ENCODE measurements at places on chromosomes 12 and 14.

DNA sequence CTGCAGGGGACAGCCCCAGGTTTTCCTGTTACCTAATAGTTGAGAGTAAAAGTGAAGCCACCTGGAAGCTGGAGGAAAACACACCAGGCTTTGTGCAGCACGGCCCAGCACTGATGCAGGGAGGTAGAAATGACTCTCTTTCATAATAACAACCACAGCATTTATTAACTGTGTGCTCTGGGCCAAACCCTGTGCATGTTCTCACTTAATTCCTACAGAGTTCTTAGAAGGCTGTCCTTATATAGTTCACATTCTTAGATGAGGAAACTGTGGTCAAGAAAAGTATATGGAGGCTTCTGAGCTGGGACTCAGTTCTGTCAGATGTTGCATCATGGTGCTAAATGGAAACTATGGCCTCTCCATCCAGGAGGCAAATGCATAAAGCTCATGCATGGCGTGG lies 100.0 kb downstream of the PAPOLA start:
- DNase-seq = no peak

- peak; percentile 95 for DNase-seq
These were observed 193.3 kb downstream of the ANO4 start for GRCh38 chr12:100987552-100988521.

- DNase-seq = no peak
These were observed 46.8 kb upstream of the GPATCH2L start for GRCh38 chr14:76104802-76105355.

DNA sequence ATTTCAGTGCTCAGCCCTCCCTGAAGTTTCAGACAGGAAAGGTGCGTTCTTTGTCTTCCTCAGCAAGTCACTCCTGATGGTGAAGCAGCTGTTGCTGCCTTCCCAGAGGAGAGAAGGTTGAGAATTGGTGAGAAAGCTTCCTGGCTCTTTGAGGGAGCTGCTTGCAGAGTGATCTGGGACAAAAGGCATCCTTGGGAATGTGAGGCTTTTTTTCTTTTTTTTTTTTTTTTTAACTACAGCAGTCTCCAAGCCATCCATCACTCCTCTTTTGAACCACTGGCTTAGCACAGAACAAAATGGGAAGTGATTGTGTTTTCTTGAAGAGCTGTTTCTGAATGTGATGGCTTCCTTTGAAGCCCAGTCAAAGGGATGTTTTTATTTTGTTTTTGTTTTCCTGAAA lies 120.4 kb upstream of the LRIG3 start:
- no peak for DNase-seq

DNA sequence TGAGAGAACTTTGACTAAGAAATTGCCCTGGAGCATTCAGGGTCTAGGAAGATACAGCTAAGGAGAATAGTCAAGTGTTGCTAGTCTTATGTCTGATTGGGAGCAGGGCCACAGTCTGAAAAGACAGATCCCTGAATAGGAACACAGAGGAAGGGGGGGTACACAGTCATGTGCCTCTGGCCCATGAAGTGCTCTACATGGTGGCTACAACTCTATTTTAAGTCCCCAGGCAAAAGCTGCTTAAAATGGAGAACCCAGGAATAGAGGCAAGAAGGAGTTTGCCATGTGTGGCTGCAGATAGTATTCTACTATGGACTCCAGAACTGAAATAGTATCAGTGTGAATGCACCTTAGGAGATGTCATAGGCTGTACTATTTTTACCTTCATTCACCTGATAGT lies 118.0 kb upstream of the NPAS3 start:
- DNase-seq = no peak

GRCh38 chr12:115096588-115097397 lies 412.8 kb upstream of the TBX3 start:
- DNase-seq = no peak

DNA sequence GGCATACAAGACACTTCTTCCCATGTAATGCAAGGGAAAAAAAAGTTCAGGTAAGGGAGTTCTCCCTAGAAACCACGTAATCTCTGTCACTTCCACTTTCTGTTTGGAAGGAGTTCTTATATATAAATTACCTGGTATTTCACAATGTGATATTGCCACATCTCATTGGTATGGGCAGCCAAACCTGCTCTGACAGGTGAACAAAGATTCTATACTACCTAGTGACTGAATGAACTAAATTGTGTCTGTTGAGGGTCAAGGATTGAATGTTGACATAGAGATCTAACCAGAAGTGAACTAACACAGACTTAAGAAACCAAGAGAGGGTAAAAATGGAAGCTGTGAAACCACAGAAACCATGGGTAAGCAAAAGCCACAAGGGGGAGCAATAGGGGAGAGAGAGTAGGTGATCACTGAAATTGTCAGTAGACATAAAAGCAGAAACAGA lies 161.3 kb downstream of the RPL10L start:
- no peak for DNase-seq

DNA sequence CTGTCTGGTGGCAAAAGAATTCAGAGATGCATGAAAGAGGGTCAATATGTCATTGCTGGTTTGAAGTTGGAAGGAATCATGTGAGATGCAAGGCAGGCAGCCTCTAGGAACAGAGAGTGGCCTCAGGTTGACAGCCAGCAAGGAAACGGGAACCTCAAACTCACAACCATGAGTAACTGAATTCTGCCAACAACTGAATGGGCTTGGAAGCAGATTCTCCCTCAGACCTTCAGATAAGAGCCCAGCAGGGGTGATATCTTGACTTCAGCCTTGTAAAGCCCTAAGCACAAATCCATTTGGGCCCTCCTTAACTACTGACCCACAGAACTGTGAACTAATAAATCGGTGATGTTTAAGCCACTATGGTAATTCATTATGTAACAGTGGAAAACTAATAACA lies 35.8 kb downstream of the USP15 start:
- DNase-seq = no peak

DNA sequence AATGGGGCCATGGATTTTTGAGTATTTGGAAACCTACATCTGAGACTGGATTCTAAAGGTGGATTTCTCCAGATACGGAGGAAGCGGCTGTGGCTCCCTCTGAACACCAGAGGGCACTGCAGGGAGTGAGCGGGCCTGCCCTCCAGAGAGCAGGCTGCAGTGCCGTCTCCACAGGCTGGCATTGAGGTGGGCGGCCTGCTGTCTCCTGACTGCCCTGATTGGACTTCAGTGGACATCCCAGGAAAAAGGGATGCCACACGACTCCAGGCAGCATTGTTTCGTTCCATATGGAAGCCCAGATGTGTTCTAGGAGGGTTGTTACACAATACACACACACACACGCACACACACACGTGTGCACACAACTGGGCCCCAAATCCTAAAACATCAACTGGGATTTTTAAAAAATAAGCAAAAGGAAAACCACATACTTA lies 20.9 kb upstream of the ANO2 start:
- DNase-seq = peak; percentile 67

DNA sequence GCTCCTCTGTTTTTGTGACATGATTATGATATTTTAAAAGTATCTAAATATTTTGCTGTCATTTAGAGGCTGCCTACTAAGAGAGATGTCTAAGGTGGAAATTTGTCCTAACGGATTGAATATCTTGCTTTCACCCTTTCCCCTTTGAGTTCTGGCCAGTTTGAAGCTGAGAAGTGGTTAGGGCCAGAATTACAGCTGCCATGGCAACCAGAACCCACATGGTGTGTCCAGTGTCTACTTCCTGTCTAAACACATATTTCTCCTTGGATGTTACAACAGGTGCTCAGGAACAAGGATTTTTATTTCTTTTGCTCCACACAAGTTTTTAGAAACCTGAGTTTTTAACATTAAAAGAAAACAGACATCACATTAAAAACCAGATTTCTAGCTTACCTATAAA lies 335.1 kb upstream of the OR4E1 start:
- DNase-seq = no peak

DNA sequence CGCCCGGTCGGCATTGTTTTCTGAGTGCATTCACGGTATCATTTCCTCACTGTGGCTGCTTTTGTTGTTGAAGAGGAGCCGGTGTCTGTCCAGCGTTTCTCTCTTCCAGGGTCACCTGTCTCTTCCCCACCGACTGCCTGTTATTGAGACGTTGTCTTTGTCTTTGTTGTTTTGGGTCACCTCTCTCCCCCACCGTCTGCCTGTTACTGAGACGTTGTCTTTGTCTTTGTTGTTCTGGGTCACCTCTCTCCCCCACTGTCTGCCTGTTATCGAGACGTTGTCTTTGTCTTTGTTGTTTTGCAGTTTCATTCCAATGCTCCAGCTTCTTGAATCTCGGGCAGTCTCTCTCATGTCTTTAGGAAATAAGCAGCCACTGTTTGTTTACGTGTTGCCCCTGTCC lies 69.9 kb downstream of the DDX51 start:
- DNase-seq = no peak

GRCh38 chr12:53744130-53744441 lies 7.7 kb downstream of the CISTR start:
- DNase-seq = no peak

DNA sequence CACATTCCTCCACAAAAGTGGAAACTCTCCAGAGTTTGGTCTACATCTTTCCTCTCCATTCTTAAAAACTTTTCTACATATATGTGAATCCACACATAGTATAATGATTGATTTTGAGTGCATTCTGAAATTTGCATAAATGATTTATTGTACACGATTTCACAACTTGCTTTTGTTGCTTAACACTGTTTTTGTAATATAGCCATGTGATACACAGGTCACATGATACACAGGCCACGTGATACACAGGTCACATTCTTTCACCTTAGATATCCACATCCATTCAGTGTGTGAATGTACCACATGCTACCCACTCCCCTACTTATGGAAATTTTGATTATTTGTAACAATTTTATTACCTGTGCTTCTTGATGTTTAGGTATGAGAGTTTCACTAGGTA lies 319.1 kb downstream of the ZFP36L1 start:
- no peak for DNase-seq

DNA sequence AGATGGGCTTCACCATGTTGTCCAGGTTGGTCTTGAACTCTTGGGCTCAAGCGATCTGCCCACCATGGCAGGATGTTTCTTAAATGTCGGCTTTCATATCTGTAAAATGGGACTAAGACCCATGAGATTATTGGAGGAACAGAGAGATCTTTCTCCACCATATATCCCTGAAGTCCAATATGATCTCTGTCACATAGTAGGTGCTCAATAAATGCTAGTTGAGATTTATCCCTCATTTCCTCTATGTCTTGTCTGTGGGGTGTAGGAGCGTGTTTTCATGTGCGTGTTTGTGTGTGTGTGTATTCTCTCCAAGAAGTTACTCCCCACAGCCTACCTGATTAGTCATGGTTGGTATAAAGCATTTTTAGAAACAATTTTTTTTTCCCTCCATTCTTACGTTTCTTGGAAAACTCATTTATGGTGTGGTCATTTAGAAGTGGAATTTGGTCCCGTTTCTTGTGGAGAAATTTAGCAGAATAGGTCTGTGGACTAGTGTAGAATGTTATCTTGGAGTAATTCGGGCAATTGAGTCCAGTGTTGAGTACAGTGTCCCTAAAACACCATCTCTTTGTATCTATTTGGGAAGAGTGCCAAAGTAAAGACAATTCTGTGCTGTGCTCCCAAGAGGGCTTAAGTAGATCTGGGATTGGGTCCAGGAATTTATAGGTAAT lies 4.3 kb downstream of the STRAP start:
- no peak for DNase-seq

DNA sequence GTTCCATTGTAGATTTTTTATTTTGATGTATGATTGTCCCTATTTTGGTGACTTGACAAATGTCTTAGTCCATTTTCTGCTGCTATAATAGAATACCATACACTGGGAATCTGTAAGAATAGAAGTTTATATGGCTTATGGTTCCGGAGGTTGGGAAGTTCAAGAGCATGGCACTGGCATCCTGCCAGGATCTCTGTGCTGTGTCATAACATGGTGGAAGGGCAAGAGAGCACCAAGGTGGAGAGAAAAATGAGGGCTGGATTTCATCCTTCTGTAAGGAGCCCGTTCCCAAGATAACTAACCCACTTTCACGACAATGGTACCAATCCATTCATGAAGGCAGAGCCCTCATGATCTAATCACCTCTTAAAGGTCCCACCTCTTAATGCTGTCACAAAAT lies 176.7 kb downstream of the TMEM132D start:
- DNase-seq = no peak

DNA sequence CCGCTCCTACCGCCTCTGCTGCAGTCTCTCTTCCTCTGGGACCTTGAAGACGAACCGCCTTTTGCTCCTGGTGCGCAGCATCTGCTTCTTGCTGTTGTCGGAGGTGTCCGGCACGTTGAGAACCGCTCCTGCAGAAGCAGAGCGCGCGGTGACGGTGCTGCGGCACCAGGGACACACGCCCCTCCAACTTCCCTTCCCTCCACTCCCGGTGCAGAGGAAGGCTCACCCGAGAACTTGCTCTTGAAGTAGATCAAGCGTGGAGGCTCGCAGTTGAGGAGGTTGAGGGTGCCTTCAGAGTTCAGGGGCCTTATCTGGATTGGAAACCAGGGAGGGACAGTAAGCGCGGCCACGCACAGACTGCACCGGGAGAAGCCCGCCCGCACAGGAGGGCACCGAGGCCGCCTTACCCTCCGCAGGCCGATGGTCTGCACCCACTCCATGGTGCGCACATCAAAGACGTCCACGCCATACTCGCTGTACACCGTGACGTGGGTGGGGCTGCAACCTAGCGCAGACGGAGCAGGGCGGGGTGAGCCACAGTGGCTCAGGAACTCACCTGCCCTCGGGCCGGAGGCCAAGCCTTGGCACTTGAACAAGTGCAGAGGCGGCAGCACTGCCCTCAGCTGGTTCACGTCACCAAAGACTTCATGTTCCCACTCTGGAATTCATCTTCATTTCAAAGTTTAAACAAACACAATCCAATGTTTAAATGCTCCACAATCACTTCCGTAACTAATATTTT lies 17.5 kb downstream of the AMN start:
- no peak for DNase-seq

GRCh38 chr12:6830286-6830890 lies 2.2 kb downstream of the P3H3 start:
- no peak for DNase-seq

DNA sequence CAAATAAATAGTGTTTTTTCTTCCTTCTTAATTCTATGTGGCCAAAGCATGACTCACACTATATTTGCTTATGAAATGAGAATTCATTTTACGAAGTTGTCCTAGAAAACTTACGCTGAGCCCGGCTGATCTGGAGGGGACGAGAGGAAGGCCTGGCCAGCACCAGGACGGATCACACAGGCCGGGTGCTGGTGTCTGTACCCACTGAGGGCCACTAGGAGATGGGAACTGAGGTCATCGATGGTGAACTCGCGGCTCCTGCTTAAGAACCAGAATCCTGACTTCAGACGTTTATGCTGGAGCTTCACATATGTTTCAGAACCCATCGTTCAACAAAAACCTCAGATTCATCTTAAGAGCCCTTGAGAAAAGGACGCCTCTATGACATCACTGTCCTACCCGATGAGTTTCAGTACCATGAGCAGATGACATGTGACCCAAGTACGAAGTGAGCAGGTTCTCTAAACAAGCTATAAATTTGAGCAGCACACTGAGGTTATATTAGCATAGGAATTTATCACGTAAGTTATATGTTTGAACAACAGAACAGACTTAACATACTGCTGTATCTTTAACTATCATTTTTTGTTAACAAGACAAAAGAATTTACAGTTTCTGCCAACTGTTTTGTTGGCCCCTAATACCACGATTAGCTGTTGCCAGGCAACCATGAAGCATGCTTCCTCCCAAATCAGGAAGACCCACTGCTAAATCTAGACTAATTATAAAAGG lies 111.9 kb downstream of the FOXN3 start:
- peak; percentile 71 for DNase-seq

Measured in hematopoietic multipotent progenitor cell (in vitro differentiated cells).